EH (cell line): ENCODE measurements at places on chromosomes 2 and 18.
A peak's percentile ranks its signal among the peaks of the same experiment; 100 is the strongest.

DNA sequence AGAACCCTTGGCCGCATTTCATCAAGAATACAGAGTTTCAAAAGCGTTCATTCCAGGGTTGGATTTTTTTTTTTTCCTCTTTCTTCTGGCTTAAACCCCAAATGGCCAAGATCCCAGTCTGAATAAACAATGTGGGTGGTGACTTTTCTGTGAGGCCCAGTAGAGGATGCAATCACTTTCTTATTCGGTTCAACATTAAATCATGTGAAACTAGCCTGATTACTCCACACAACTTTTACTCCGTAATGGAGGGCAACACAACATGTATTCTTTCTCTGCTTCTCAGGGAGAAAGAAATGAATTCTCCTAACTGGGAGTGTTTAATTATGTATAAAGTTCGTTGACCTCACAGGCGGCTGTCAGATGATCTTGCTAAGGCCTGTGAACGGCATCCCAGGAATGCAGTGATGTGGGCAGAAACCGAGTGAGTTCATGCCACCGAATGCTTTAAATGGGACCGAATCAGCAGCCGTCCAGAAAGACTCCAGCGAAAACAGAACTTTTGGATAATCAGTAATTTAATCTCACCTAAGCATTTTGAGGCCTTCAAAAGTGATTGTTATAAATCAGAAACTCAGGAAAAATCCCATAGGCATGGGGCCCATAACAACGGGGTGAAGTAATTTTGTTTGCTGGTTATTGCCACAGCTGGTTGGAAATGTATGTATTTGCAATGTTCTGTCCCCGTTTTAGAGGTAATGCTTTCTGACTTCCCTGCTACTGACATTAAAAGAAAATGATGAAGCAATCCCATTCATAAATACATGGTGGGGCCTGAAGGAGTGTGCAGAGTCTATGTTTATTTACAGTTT is 81.5 kb downstream of the BCL2 start:
- DNase-seq: peak; percentile 90

DNA sequence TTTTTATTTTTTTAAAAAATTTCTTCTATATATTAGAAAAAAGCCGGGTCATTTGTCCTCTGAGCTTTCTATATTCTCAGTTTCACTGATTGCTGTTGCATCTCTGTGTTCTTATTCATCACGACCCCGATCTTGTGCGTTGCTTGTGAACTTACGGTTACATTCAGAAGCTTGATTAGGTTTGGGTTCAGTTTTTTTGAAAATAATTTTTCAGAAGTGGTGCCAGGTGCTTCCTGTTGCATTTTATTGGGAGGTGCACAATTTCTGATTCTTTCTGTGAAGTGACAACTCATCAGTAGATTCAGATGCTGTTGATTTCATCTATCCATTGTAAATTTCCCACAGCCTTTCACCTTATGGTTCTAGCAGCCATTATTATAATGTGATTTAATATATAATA is 147.3 kb downstream of the INHBB start:
- no peak for DNase-seq

- peak; percentile 50 for DNase-seq
Measured at GRCh38 chr2:232325324-232326273, 53.0 kb upstream of the ALPP start.

DNA sequence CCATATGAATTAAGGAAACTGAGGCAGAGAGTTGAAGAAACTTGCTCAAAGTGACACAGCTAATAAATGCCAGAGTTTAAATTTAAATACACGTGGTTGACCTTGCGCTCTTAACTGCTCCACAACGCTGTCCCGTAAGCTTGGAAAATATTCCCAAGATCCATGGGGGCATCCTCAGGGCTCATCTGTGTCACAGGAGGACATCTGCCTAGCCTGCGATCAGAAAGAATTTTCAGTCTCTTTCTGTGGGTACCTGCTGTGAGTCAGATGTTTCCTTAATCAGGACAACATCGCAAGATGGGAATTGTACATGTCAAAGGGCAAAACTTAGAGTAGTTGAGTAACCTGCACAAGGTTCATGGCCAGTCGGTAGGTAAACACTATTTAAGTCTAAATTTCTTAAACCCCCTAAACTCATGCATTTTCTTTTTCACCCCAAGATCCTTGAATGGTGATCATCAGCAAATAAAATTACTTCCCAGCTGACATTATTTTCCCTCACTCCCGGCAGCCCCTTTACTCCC is 1.4 kb downstream of the CMPK2 start:
- DNase-seq: no peak

GRCh38 chr2:8608411-8608954 is 73.4 kb upstream of the ID2 start:
- DNase-seq: peak; percentile 44

- no peak for DNase-seq
Measured at GRCh38 chr2:136057023-136057801, 60.7 kb downstream of the CXCR4 start.

- peak; percentile 32 for DNase-seq
Measured at GRCh38 chr18:54880395-54881105, 52.3 kb downstream of the RAB27B start.

DNA sequence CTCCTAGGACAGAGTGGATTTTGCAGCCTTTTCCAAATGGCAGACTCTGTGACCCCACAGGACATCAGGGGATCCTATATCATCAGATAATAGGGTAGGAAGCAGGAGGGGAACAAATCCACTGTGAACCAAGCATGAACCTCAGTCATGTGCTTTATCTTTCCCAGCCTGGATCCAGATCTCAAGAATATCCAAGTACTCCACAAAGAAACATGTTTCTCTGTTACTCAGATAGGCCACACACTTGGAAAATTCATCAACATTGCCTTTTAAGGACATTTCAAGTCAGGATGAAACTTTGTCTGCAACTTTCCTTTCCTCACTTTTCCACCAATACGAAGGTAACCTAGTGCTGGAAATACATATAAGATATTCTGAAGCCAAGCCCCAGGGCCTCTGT is 85.8 kb downstream of the RDH14 start:
- peak; percentile 48 for DNase-seq

- peak; percentile 84 for DNase-seq
Measured at GRCh38 chr2:222900354-222900753, 39.5 kb downstream of the ACSL3 start.

GRCh38 chr2:8312861-8313830 is 368.7 kb upstream of the ID2 start:
- DNase-seq: peak; percentile 24

DNA sequence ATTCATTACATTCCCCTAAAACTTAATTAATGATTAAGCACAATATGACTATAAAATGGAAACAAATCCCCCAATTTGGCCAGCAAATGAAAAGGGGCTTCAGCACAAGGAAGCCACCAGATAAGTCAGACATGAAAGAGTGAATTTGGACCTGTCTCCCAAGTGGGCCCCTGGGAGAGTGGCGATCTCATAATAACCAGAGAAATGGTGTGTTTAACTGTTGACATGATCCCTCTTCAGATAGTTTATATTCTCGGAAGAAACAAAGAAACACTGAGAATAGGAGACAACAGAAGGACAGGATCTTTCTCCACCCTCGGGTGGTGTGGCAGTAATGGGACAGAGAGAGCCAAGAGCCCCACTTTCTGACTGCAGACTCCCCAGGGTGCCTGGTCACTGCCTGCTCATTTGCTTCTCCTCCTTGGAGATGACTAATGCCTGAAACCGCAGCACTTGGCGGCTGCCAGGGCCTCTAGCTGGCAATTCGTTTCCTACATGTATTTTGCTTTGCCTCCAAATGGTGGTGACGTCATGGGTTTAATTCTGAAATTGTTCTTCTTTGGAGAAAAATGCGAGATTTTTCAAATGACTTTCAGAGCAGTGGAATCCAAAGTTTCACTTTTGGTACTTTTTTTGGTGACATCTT is 46.4 kb upstream of the SPP2 start:
- DNase-seq: peak; percentile 94

DNA sequence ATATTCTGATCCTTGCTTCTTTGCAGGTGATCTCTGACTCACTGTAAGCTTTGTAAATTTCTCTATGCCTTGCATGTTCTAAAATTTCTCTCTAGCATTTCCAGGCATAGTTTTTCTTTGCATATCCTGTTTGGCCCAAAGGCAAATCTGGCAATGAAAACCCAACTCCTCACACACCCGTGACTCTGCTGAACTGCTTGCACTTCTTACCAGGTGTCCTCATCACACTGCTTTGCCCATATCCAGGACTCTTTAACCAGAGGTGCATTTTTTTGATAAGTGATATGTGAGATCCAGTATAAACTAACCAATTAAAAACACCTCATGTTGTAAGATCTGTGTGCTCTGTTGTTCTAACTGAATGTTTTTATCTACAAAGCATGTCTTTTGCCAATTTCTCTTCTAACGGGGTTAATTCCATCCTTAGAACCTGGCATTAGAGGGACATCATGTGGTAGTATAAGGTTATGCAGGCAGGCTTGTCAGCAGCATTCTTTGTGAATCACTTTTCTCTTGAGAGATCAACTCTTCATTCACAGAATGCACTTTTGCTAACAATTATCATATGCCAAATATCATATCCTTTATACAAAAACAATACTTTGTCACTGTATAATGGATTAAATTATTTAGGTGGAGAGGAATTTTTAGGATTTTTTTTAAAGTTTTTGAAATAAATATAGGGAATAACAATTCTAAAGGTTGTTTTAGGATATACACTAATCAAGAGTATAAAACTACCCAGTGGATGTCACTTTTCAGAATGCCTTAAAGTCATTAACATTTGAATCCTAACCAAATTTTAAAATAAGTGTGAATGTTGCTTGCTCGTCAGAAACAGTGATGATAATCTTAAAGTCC is 20.8 kb upstream of the TMX3 start:
- peak; percentile 75 for DNase-seq

GRCh38 chr2:240949791-240950705 is 43.9 kb downstream of the CROCC2 start:
- no peak for DNase-seq

DNA sequence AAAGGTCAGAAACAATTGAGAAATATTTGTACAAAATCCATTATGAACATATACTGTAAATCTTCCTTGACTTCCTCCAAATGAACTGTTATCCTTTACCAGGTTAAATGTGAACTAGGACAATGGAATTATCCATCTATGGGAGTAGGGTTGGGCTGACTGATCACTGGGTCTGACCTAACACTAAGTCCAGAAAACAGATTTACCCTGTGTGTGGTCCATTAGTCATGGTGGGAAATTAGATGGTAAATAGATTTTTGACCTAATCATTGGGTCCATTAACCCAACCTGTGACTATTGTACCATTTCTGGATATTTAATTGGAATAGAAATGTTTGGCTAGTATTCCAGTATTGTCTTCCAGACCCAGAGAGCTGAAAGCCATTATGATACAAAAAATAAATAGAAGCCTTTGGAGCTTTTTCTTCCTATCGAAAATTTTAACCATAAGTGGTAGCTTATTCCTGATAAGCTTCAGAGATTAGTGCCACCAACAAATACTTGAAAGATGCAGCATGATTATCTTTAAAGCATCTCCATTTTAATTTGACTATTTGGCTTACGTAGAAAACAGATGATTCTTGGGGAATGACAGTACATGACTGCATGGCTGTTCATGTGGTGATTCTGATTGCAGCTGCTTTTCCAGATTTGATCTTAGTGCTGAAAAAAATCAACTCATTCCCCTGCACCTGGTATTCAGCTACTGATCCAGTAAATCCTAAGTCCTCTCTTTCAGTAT is 703.2 kb upstream of the FSHR start:
- no peak for DNase-seq

DNA sequence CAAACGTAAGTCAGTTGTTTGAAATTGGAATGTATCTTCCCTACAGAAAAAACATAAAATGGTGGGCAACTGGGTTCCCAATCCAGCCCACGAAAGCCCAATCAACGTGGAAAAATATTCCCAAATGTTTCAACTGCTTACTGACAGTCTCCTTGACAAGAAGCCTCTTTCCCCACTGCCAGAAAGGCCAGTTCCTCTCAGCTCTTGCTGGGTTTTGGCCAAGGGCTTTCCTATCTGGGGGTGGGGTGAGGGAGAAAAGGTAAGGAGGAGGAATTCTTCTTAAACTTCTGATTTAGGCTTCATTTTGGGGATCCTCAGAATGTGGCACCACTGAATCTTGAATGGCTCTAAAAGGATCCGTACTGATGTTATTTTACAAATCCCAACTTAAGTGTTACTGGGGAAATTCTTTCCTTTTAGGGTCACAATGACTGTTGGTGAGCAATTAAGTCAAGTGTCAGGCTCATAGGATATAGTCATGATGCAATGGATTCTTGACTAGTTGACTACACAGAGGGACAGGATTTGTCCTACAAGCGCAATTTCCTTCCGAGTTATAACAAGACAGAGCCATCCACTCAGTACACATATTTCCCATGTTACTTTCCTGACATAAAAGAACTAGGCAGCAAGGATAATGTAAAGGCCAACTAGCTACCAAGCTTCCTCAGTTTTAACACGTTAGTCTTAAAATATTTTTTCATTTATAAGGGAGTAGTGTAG is 73.6 kb downstream of the SPRED2 start:
- DNase-seq: peak; percentile 77
